ENCODE measurements at places on chromosomes 6 and 20. TPM values are rescaled to one million over a fixed set of nuclear protein-coding genes. Genes with fewer than 3 reads are reported as not detected.

Gene HSPA12B
- not detected for polyA plus RNA-seq

GRCh38 chr6:21180155-21180554 lies 413.4 kb upstream of the SOX4 start:
- DNase-seq, result no peak
- no peaks in the 10 kb centered on the region for H3K27me3 ChIP-seq
- no peaks in the 10 kb centered on the region for H3K4me1 ChIP-seq
- H3K36me3 ChIP-seq, result no peaks in the 10 kb centered on the region
- H3K4me3 ChIP-seq, result no peak overlapping the region
- no peak overlapping the region for H3K27ac ChIP-seq

- DNase-seq, result no peak
- H3K27ac ChIP-seq, result no peak overlapping the region
- H3K27me3 ChIP-seq, result no peaks in the 10 kb centered on the region
- H3K36me3 ChIP-seq, result no peaks in the 10 kb centered on the region
- peaks cover 3% of the 10 kb centered on the region for H3K4me1 ChIP-seq
- no peak overlapping the region for H3K4me3 ChIP-seq
Observed at GRCh38 chr6:154234019-154234772, 122.4 kb downstream of the IPCEF1 start.

Gene ZNF311
- polyA plus RNA-seq, result 2.7 TPM

GRCh38 chr6:144216668-144217218 lies 66.4 kb downstream of the STX11 start:
- H3K36me3 ChIP-seq, result no peaks in the 10 kb centered on the region
- no peak for DNase-seq
- peaks cover 8% of the 10 kb centered on the region for H3K4me1 ChIP-seq
- peak overlapping the region; percentile 49 for H3K4me3 ChIP-seq
- no peaks in the 10 kb centered on the region for H3K27me3 ChIP-seq

Gene NEDD9
- 3.3 TPM for polyA plus RNA-seq

DNA sequence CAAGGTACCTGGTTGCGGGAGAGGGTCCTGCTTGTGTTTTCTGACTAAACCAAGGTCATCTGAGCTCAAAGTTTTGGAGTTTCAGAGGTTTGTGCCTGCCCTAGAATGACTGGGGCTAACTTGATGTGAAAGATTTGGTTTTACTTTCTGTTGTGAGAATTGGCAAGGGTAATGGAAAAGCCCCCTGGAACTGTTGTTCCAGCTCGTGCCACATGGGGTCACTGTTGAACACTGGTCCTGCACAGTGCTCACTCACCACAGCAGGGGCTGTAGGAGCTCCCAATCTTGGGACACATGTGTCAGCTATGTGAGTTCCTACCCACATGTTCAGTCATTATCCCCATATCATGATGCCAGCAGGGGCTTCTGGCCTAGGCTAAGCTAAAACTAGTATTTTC lies 6.5 kb downstream of the TGM6 start:
- peaks cover 41% of the 10 kb centered on the region for H3K4me1 ChIP-seq
- no peaks in the 10 kb centered on the region for H3K36me3 ChIP-seq
- DNase-seq, result no peak
- no peaks in the 10 kb centered on the region for H3K27me3 ChIP-seq
- peak overlapping the region; percentile 72 for H3K27ac ChIP-seq

All from keratinocyte (primary cell).